ENCODE measurements at places on chromosomes 5 and 9.

DNA sequence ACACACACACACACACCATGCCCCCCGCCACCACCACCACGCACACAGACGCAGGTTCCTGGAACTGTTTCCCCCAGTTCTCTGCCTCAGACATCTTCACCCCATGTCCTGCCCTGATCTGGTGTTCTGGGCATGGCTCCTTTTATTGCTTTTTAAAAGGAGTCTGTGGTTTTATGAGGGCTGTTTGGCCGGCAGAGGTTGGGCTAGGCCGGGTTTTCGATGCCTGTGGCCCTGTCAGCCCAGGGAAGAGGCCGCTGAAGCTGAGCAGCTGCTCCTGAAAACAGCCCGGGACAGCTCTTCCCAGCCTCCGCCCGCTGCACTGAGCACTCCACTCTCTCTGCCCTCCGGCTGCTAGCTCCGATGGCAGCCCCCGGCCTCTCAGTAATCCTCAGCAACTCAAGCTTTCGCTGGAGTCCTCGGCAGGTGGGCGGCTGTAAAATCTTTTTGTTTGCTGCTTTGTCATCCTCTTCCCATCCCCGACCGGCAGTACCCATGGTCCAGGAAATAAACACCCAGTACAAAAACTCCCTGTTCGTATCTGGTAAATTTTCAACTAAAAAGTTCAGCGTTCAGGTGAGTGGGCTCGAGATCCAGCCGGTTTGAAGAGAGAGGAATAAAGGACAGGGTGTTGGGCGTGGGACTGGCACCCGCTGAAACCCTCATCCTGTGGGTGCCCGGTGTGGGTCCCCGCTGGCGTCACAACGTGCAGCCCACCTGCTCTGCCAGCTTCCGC lies 103.0 kb upstream of the ERCC6L2 start:
- no peak for DNase-seq

GRCh38 chr9:15714746-15715145 lies 161.9 kb downstream of the CCDC171 start:
- no peak for DNase-seq

GRCh38 chr9:86741311-86742208 lies 205.7 kb downstream of the GAS1 start:
- DNase-seq: no peak

DNA sequence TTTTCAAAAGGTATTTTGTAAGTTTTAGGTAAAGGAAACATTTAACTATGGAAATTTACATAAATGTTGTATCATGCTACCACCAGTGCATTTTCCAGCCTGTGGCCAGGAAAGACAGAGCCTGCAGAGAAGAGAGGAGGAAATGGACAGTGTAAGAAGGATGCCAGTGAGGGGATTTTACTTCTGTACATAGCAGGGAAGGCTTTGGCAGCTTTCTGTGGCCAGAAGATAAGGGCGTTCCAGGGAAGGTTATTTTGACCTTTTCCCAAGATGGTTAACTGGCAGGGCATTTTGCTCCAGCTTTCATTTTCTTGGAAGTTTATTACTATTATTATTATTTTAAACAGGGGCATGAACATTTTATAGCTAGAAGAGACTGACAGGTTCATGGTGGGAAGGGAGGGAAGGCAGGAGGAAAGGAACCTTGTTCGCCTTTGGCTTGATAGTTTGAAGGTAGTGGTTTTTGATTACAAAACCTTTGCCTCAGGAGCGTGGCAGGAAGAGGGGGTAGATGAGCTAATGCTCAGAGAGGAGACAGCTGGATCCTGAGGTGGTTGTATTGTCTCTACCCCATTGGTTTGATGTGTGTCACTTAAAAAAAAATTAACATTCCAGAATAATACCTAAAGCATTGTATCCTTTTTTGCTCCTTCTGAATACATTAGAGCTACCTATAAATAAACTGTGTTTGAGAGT lies 4.1 kb downstream of the ISOC1 start:
- no peak for DNase-seq

GRCh38 chr9:133199648-133200321 lies 9.3 kb downstream of the OBP2B start:
- no peak for DNase-seq
